ENCODE measurements at places on chromosomes 13 and 19.

DNA sequence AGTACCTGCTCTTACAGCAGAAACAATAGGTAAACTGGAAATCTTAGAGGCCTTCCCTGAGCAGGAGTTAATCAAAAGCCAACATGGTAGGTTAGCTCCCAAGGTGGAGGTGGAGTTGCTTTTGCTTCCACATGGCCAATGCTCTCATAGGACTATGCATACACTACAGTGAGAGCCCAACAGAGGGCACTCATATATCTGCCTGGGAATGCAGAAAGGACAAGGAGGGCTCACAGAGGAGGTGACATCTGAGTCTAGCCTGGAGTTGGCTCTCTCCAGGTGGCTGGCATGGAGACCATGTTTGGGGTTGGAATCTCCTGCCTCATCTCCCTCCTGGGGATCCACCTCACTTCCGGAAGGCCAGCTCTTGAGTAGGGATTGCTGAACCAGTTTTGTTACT, 34.6 kb downstream of the ATP8A2 start:
- peak; percentile 8 for DNase-seq

DNA sequence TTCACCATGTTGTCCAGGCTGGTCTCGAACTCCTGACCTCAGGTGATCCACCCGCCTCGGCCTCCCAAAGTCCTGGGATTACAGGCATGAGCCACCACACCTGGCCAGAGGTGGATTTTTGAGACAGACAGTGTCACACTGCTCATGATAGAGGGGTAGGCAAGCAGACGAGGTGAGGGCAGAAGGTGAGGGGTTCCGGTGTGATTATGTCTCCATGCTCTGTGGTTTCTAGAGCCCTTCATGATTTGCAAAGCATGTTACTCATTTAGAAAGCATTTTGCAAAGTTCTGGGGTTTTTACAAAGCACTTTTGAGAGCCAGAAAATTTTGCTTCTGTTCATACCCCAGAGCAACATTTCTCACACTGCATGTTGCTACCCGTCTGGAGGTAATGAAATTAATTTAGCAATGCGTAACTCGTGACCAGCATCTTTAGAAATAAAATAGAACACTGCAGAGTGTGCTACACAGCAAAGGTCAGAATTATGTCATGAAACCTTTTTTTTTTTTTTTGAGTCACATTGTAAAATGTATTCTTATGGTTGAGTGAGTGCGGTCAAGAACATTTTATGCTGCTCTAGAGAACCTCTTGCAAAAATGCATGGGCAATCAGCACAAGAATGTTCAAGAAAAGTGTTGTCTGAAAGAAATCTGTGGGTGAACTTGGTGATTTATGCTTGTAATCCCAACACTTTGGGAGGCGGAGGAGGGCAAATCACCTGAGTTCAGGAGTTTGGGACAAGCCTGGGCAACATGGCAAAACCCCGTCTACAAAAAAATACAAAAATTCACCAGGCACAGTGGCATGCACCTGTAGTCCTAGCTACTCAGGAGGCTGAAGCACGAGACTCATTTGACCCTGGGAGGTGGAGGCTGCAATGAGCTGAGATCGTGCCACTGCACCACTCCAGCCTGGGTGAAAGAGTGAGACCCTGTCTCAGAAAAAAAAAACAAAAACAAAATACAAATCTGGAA, 58.0 kb downstream of the MAP4K1 start:
- DNase-seq, result peak; percentile 13

- peak; percentile 12 for DNase-seq
Observed at GRCh38 chr19:1516395-1516753, 3.6 kb upstream of the ADAMTSL5 start.

- no peak for DNase-seq
Observed at GRCh38 chr13:64718116-64718515, 2512.0 kb downstream of the PCDH9 start.

DNA sequence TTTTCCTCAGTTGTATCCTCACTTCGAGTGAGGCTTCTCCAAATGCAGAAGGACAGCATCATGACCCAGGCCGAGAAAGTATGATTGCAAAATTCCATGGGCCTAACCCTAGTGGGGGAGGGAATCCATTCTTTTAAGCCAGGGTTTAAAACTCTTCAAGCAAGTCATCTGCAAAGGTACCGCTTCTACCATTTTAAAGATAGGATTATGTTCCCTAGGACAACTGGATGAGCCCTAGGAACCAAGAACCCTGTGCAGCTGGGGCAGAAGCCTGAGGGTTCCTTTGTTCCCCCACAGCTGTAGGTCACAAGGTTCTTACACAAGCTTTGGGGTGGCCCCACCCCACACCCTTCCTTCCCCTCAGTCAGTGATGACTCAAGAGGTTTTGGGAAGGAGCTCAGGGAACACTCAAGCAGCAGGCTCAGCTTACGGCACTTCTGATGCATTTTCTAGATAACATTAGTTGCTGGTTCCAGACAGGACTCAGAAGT, 13.5 kb downstream of the ARL11 start:
- peak; percentile 76 for DNase-seq

DNA sequence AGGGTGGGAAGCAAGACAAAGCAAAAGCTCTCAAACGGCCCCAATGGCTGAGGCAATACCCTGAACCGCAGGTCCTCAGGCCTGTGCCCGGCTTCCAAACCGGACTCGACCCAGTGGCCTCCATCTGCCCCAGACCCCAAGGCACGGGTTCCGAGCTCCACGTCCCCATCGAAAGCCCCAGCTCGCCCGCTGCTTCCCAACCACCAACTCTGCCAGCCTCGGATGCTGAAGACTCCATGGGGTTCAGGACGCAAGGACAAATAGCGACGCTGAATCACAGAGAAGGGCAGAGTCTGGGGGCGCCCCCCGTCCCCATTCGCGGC, 559 bp downstream of the POLR2E start:
- DNase-seq, result no peak

GRCh38 chr13:71831716-71832115, 35.3 kb downstream of the DACH1 start:
- DNase-seq, result peak; percentile 41

Data from choroid plexus epithelial cell (primary cell).